ENCODE measurements at places on chromosomes 7 and 10.

DNA sequence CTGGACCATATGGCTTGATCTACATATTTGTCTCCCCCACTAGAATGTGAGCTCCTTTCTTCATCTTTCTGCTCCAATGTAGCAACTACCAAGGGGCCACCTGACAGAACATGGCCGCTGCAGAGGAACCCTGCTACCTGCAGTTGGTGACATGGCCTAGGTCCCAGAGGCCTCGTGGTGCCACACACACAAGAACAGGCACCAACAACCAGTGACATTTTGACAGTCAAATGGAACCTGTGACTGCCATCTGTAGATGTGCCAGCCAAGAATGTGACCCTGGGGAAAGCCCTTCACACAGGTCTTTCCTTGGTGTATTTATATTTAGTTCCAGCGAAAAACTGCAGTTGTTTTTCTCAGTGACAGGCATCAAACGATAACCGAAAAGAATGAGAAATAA is 67.9 kb upstream of the ANKRD1 start:
- no peak for DNase-seq

- DNase-seq, result no peak
Observed at GRCh38 chr7:2566890-2567678, 8.3 kb downstream of the IQCE start.

- DNase-seq, result peak; percentile 42
Observed at GRCh38 chr10:32957341-32958084, 517 bp downstream of the ITGB1 start.

DNA sequence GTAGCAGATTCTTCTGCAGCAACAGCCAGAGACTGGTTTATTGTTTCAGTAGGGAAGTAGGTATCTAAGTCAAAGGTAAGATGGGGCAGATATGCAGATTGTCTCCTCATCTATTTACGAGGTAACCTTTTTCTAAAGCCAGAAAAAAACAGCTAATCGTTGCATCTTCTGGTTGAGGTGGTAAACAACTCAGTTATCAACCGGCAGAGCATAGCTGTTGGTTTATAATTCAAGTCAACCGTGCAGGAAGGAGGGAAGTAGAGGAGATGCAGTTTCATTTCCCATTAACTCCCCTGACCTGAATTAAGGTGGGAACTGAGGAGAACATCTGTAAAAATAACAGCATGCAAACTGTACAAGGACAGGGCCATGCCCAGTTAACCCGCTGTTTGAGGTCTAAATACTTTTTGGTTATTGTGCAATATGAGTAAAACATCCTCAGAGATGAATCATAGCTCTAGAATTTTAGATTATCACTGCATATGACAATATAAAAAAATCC is 156.5 kb upstream of the ITGB1 start:
- peak; percentile 76 for DNase-seq

DNA sequence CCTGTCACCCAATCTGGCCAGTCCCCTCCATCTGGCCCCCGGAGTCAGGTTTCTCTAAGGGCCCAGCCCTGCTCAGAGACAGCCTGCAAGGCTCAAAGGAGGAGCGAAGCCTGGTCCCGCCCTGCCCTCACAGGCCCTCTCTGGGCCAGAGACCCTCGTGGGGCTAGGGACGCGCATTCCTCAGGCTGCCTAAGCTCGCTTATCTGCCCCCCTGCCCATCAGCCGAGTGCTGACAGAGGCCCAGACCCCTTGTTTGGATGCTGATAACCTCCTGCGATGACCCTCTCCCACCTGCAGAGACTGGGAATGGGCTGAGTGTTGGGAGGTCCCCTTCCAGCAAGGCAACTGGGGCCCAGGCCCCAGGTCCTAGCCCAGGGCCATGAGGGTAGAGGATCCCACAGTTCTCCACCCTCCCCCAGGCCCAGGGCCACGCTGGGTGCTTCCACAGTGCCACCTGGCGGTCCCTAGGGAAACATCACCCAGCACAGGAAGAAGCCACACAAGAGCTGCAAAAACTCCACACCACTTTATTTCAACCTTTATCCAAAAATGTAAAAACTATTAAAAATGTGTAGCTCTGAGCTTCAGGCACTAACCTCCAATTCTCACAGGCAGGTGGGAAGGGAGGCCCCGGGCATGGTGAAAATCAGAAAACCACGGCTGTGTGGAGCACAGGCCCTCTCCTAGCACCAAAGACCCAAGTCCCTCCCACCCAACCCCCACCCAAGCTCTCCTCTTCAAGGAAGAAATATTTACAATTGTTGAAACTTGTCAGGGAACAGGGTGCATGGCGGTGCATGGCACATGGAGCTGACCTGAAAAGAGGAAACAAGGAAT is 2.2 kb downstream of the NPM3 start:
- DNase-seq, result peak; percentile 57

DNA sequence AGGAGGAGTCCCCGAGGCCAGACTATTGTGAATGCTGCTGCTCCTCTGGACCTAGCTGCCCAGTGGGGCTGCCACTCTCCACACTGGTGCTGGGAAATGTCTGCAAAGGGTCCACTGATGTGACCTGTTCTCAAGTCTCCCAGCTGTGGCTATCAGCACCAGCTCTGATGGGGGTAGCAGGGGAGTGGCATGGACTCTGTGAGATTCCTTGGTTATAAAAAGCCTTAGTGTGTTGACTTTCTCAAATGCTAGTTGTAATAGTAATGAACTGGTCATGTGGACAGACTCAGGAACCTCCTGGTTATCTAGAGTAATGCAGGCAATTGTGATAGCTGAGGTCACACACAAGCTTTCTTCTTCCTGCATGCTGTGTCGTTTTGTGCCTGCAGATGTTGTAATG is 34.1 kb upstream of the ARMC3 start:
- no peak for DNase-seq

GRCh38 chr10:11856678-11857077 is 33.5 kb downstream of the PROSER2 start:
- DNase-seq, result peak; percentile 33

DNA sequence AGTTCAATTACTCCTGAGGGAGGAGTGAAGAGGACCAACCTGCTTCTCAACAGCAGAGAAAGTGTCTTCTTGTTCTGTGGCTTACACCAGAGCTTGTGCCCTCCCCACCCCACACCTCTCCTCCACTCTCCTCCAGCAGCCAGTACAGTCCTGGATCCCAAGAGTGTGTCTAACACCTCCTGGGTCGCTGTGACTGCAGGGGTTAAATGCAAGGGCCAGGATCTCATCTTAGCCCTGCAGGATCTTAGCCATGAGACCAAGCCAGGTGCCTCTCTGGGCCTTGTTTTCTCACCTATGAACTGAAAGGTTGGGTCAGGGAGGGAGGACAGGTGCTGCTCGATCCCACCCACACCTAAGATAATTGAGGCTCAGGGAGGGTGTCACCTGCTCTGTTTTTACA is 34.5 kb upstream of the MSRB2 start:
- DNase-seq, result no peak

- DNase-seq, result no peak
Observed at GRCh38 chr7:44395067-44395466, 69.7 kb upstream of the CAMK2B start.

DNA sequence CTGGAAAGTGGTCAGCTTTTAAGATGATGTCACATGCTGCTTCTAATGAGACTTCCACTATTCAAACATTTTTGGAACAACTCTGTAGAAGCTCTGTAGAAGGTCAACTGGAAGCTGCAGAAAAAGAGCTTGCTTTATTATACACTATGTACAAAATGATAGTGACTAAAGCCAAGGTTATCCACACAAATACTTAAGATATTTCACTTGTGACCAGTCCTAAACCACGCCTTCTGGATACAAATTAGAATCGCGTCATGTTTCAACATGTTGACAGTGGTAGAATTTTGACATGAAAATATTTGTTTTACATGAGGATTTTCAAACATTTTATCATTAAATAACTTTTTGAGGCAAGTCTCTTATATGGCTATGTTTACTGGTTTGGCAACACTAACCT is 499.6 kb upstream of the PHF14 start:
- DNase-seq, result no peak

DNA sequence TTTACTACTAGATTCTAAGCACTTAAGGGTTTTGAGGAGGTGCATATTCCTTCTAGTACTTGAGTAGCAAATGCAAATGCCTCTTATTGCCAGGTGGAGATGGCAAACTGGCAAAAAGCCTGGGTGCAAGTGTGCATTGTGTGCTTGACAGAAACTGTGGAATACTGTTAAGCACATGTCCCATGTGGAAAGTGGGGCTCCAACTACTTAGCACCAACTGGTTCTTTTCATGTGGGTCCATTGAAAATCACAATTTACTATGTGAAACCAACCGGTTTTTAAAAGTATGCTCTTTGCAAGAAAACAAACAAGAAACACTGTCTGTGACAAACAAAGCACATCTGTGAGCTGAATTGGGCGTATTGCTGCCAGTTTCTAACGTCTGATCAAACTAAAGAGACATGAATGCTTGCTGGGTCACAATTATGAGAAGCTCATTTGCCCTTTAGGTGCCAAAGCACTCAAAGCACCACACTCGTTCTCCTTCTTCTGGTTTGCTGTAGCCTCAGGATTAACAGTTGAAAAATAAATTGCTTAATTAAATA is 197.4 kb downstream of the SEMA3E start:
- DNase-seq, result no peak

- DNase-seq, result peak; percentile 69
Observed at GRCh38 chr10:99711129-99711719, 20.7 kb downstream of the COX15 start.

- DNase-seq, result peak; percentile 70
Observed at GRCh38 chr7:108016841-108017775, 14.1 kb upstream of the LAMB1 start.

- DNase-seq, result peak; percentile 64
Observed at GRCh38 chr7:102916881-102917280, 4.1 kb downstream of the LRRC17 start.

GRCh38 chr7:55509322-55509721 is 63.0 kb downstream of the VOPP1 start:
- DNase-seq, result peak; percentile 49

GRCh38 chr7:128103498-128104107 is 72.4 kb upstream of the LRRC4 start:
- DNase-seq, result no peak

GRCh38 chr10:48478980-48479811 is 125.7 kb downstream of the ARHGAP22 start:
- DNase-seq, result no peak

- DNase-seq, result no peak
Observed at GRCh38 chr7:92520024-92520423, 8.3 kb downstream of the PEX1 start.

DNA sequence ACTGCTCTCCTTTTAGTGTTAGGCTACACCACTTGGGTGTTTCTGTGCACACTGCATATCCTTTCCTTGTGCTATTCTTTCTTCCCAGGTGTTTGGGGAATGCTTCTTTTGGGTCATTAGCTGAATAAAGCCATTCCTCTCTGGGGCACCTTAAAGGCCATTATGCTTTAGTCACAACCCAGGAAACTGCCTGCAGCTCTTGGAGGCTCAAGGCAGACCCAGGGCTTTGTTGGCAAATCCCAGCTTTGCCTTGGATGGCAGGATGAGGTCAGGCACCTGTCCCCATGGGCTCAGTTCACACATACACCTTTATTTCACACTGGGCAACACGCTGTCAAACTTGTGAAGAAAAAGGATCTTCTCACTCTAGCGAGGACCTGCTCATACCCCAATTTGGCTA is 460.6 kb downstream of the CCSER2 start:
- no peak for DNase-seq

GRCh38 chr10:75106242-75106641 is 5.2 kb upstream of the SAMD8 start:
- DNase-seq, result no peak

DNA sequence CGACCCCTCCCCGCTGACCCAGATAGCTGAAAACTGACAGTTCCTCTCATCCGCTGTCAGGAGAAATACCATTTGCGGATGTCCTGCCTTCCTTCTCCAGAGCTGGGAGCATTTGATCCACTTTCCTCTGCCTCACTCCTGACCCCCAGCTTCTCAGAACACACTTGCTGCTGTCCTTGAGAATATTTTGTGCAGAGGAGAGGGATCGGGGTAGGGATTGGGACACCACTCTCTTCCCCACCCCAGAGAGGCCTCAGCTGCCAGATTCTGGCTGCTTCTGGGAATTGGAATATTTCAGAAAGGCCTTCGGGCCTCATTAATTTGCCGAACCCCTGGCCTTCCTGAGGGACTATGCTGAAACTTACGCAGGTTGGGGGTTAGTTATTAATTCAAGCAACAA is 97.0 kb downstream of the C10orf105 start:
- no peak for DNase-seq

- no peak for DNase-seq
Observed at GRCh38 chr7:83861-84632, 108.3 kb upstream of the FAM20C start.

GRCh38 chr7:135263321-135263970 is 29.8 kb downstream of the STRA8 start:
- DNase-seq, result no peak

DNA sequence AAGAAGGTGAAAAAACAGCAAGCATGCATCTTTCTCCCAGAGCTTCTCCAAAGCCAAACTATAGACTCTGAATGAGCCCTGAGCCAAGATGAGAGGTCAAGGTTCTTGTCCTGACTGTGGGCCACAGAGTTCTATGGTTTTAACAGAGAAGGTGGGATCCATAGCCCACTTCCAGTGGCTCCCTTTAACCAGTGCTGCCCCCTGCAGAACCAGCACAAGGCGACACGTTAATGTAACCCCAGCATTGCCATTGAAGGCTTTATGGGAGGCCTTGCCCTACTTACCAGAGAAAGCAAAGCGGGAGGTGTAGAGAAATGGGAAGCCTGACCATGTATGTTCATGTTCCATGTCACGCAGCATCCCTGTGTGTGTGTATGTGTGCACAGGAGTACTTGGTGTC is 243.6 kb downstream of the PRPF18 start:
- no peak for DNase-seq

DNA sequence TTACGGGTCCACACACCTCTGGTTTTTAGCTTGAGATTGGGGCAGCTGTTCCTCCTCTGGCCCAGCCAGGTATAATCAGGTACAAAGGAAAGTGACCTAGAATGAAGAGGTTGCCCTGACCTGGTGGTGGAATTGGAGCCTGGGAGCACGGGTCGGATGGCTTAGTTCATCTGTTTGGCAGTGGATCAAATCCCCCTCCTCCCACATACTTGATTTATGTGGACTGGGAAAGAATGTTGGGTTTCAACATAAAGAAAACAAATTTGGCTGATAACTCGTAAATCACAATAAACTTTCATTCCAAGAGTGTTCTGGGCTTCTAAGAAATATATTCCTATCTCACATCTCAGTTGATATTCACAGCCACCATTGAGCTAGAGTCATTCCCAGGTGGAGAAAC is 186.8 kb downstream of the CUX1 start:
- DNase-seq, result peak; percentile 57

DNA sequence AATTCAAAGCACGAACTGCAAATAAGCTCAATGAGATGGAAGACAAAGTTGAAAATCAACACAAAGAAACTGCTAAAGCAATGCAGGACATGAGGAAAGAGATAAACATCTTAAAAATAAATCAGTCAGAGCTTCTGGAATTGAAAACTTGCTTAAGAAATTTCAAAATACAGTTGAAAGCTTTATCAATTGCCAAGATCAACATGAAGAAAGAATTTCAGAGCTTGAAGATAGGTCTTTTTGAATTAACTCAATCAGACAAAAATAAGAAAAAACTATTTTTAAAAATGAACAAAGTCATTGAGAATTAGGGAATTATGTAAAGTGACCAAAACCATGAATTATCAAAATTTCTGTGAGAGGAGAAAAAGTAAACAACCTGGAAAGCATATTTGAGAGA is 218.1 kb downstream of the CTNNA3 start:
- DNase-seq, result no peak

GRCh38 chr7:33959676-33960075 is 54.3 kb downstream of the BMPER start:
- DNase-seq, result peak; percentile 40

GRCh38 chr10:79316671-79317431 is 30.4 kb upstream of the PPIF start:
- peak; percentile 44 for DNase-seq

GRCh38 chr7:120959929-120960484 is 9.4 kb downstream of the ING3 start:
- no peak for DNase-seq
